Heart right ventricle (tissue), 16 donors: ENCODE measurements at places on chromosomes 1 and 21. TPM values are rescaled to one million over a fixed set of nuclear protein-coding genes. Genes with fewer than 3 reads are reported as not detected.

- DNase-seq = no peak
Measured at GRCh38 chr21:35367553-35367952, 318.5 kb upstream of the RUNX1 start.

- DNase-seq = peak; percentile 17
Measured at GRCh38 chr1:47471163-47471562, 33.3 kb downstream of the FOXD2 start.

- DNase-seq = no peak
Measured at GRCh38 chr1:149846593-149847466, 52.5 kb upstream of the BOLA1 start.

GRCh38 chr21:39153842-39154241 is 29.4 kb downstream of the PSMG1 start:
- no peak for DNase-seq

DNA sequence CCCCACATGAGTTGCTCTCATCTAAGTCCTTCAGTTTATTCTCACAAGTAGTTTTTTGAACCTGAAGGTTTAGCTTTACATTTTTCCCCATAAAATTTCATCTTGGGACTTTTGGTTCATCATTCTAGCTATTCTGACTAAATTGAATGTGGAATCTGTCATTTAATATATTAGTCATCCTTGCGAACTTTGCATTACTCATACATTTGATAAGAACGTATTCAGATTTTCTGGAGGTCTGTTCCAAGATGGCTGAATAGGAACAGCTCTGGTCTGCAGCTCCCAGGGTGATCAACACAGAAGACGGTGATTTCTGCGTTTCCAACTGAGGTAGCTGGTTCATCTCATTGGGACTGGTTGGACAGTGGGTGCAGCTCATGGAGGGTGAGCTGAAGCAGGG is 59.8 kb upstream of the CSF1 start:
- DNase-seq = no peak

Gene LCE3E
- not detected for polyA plus RNA-seq

DNA sequence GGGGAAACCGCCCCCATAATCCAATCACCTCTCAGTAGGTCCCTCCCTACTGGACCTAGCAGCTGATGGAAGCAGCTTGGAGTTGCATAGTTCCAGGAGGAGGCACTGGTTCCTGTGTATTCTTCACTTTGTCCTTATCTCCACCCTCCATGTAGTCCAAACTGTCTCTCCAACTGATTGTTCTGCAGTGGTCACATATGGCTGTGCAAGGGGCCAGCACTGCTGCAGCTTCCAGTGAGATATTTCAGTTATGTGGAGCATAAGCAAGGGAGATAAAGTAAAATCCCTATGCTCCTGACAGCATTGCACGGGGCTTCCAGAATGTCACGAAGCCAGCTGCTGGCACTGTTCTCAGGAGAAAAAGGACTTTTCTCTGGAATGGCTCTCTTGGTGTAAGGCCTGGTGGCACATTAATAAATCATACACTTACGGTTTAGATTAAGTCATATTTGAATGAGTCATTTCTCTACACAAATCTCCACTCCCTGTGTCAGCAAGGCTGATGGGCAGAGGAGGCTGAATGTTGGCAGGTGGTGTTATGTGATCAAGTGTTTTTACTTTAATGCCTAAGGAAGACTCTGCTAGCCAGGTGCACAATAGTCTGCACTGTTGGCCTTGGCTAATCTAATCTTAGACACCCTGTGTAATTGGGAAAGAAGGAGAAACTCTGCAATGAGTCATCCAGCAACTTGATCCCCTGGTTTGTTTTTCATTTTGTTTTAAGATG is 93.4 kb downstream of the KCNK1 start:
- no peak for DNase-seq

DNA sequence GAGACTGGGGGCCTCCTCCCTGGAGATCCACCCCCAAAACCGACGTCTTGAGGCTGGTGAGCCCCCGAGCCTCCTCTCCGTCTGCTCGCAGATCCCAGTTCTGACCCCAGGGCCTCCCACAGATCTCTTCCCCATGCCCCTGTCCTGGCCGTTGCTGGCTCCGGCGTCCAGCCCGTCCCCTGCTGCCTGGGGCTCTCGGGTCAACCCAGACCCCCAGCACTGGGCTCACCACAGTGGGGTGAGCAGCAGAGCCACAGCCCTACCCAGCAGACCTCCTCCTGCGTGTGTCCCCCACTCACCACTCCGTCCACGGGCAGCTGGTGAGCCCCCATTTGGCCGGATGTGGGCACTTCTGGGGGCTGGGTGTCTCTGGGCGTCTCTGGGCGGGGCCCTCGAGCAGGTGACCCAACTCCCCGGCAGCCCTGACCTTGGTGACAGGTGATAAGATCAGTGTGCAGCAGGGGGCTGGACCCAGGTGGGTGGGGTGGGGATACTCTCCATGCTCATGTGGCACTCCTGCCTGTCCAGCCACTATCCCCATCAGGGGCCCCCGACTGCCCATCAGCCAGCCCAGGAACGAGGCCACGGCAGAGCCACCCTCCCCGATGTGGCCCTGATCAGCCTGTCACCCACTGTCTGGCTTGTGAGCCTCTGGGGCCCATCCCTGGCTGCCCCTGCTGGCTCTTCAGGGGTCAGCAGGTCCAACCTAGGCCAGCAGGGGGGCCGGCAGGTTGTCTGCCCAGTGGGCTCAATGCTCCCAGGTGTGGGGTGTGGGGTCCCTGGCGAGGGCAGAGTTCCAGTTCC is 709 bp downstream of the TNFRSF14 start:
- DNase-seq = no peak

- DNase-seq = no peak
Measured at GRCh38 chr1:168833362-168833761, 104.4 kb upstream of the DPT start.

- DNase-seq = no peak
Measured at GRCh38 chr1:2045468-2046173, 4.6 kb upstream of the PRKCZ start.

Gene MAP10
- polyA plus RNA-seq = 1.1 TPM

- DNase-seq = no peak
Measured at GRCh38 chr1:113194846-113195830, 122.1 kb downstream of the LRIG2 start.

Gene C1orf87
- not detected for polyA plus RNA-seq

GRCh38 chr21:37829447-37829846 is 86.8 kb downstream of the KCNJ6 start:
- no peak for DNase-seq

GRCh38 chr1:55774446-55774845 is 559.3 kb upstream of the USP24 start:
- no peak for DNase-seq

- no peak for DNase-seq
Measured at GRCh38 chr1:69587391-69587790, 19.7 kb downstream of the LRRC7 start.

- no peak for DNase-seq
Measured at GRCh38 chr1:234315588-234315987, 57.7 kb upstream of the COA6 start.

- no peak for DNase-seq
Measured at GRCh38 chr21:34618941-34619340, 4.0 kb upstream of the RCAN1 start.

DNA sequence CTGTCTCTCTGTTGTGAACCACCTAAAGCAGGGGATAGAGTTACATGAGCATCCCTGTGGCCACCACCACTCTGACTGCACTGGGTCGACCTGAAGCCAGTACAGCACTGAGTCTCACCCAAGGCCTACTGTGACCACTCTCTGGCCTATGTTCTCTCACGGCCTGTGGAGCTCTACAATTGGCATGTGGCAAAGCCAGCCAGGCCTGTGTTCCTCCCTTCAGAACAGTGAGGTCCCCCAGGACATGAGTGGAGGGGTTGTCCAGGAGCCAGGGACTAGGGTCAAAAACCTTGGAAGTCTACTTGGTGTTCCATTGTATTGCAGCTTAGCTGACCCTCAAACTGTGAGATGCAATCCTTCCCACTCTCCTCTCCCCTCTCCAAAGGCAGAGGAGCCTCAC is 42.7 kb upstream of the FMO3 start:
- DNase-seq = no peak

Gene MX1
- polyA plus RNA-seq = 5.4 TPM

GRCh38 chr21:32949701-32950100 is 76.0 kb upstream of the OLIG2 start:
- no peak for DNase-seq

Gene STUM
- 0.48 TPM for polyA plus RNA-seq

Gene HMGN1
- 79.0 TPM for polyA plus RNA-seq

Gene PLA2G4A
- 1.0 TPM for polyA plus RNA-seq

Gene KCNA2
- polyA plus RNA-seq = 0.29 TPM

Gene SH2D1B
- polyA plus RNA-seq = not detected

Gene CD247
- 0.66 TPM for polyA plus RNA-seq

Gene SRP9
- 121 TPM for polyA plus RNA-seq

- no peak for DNase-seq
Measured at GRCh38 chr1:118271883-118272282, 86.9 kb upstream of the SPAG17 start.

DNA sequence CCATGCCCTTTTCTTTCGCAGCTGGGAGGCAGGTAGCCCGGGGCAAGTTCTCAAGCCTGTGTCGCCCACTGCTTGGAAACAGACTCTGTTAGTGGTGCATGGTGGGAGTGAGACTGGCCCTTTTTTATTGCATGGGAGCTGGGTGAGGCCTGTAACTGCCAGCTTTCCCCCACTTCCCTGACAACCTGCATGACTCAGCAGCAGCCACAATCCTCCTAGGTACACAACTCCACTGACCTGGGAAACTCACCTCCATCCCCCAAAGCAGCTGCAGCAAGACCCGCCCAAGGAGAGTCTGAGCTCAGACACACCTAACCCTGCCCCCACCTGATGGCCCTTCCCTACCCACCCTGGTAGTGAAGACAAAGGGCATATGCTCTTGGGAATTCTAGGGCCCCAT is 25.8 kb downstream of the PIGP start:
- no peak for DNase-seq

GRCh38 chr1:7526867-7527732 is 244.0 kb upstream of the VAMP3 start:
- no peak for DNase-seq

Gene HES3
- polyA plus RNA-seq = not detected

DNA sequence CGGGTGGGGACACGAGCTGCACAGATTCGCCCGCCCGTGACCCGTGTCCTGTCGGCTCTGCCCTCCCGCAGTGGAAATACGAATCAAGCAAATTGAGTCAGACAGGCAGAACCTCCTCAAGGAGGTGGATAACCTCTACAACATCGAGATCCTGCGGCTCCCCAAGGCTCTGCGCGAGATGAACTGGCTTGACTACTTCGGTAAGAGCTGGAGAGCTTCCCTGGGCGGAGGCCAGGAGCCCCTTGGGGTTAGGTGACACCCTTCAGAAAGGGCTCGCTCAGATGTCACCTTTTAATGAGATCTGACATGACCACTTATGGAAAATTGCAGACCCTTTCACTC is 489 bp downstream of the CDCA8 start:
- peak; percentile 8 for DNase-seq

- DNase-seq = no peak
Measured at GRCh38 chr1:230366504-230366915, 59.6 kb downstream of the PGBD5 start.

GRCh38 chr1:168004531-168004930 is 67.7 kb upstream of the MPC2 start:
- no peak for DNase-seq

Gene SAMD11
- polyA plus RNA-seq = 2.4 TPM

DNA sequence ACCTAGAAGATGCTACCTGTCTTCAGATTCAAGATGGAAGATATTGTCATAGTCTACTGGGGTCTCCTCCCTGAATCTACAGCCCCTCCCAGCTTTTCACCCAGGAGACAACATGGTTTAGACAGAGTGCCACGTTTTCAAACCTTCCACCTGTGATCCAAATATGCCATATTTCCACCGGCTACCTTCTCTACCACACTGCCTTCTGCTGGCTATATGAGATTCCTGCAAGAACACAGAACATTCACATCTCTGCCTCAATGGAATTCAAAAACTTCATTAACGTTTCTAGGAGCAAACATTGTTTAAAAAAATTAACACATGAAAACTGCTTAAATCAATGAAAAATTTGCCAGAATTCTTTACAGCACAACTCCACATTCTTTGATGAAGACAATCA is 12.9 kb upstream of the LELP1 start:
- no peak for DNase-seq

DNA sequence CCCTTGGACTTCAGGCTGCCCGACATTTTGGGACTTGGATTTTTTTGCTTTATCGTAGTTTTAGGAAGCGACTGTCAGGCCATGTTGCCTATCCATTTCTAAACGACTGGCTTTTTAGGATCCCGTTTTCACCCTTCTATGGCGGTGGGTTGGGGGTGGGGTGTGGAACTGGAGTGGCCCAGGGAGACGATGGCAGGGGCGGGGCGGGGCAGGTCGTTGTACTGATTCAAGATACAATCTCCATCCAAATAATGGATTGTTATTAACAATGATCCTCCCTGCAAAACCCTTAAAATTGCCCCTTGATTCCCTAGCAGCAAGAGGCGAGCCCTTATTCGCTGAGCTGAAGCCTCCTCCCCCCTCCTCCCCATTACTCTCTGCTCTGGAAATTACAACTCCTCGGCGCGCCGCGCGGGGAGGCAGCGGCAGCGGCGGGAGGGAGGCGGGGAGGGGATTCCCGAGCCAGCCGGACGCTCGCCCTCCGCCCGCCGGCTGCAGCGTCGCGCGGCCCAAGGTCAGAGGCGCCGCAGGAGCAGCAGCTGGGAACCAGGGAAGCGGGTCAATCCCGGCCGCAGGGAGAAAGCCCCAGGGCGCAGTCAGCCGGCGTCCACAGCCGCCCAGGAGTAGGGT is at the start of gene TRIM67:
TRIM67 (plus strand) TSS at position 392 of the 630 bp plus-strand sequence. CDS start 912 bp downstream, outside the sequence.
- DNase-seq = peak; percentile 23

GRCh38 chr1:67479146-67479891 is 49.1 kb upstream of the SERBP1 start:
- DNase-seq = no peak

GRCh38 chr1:173122958-173123852 is 72.5 kb upstream of the TNFSF18 start:
- peak; percentile 79 for DNase-seq

Gene PTPN22
- 0.20 TPM for polyA plus RNA-seq

GRCh38 chr1:73106931-73107330 is 824.6 kb upstream of the NEGR1 start:
- no peak for DNase-seq

- DNase-seq = no peak
Measured at GRCh38 chr1:220363196-220363837, 91.1 kb upstream of the RAB3GAP2 start.
